ENCODE measurements at places on chromosomes 16 and 17.
A peak's percentile ranks its signal among the peaks of the same experiment; 100 is the strongest.

GRCh38 chr17:18059283-18059682, 20.1 kb downstream of the GID4 start:
- DNase-seq = no peak

DNA sequence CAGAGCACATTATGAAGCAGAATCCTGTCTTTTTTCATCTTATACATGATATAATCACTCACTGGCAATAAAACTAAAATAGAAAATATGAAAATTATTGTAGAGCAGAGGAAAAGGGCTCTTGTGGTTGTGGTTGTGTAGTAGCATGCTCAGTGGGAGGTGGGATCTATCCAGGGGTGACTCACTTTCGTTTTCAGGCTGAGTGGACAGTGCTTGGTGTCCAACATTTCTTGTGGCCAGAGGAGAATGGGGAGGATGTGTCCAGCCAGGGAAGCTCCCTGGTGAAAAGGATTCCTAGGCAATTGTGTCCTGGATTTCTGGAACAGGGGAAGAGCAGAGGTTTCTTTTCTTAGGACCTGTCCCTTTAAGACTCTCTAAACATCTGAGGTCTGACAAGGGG, 31.9 kb upstream of the CPHXL start:
- DNase-seq = peak; percentile 49

DNA sequence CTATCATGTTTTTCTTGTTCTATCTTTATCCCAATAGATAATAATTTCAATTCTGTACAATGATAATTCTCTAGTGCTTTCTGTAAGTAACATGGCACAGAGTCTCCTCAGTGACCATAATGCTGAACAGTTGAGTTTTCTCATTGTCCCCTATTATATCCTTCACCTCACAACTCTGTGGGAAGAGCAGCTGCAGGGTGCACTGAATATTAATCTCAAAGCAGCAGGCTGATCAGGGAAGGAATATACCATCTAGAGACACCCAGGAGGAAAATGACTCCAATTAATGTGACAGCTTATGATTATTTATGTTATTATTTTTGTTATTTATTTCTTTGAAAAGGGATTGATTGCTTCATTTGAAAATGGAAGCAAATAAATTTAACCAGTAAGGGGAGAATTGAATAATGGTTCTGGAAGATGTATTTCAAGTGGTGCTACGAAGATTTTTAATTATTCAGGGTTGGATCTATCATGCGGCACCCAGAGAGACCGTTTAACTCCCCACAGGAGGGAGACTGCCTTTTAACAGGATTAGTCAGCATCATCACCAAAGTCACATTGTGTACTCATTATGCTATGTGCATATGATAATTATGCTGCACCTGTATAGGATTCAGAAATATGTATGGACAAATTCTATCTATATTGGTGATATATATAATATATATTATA, 1015.7 kb upstream of the GOT2 start:
- DNase-seq = no peak

GRCh38 chr17:73947966-73948355, 255.5 kb upstream of the RPL38 start:
- DNase-seq = no peak

DNA sequence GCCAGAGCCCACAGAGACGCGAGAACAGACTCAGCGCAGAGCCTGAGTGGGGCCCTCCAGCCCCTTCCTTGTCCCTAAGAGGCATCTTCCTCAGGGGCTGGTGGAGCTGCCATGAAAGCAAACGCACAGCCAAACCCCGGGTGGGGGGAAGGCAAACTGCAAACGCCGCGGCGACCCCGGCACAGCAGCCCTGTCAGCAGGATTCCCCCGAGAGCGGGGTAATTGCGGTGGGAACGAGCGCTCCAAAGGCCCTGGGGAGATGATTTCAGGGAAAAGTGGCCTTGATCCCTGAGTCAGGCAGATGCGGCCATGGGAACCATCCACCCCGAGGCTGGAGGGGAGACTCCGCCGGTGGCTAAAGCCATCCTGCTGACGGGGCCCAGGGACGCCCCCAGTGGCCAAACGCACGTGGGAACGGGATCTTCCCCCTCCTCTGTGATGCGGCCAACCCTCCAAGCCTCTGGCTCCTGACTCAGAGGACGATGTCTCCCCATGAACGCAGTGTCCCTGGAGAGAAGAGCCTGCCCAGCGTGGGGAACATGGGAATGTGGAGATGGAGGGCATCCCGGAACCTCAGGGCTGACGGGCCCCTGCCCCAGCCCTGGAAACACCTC, 25.1 kb downstream of the SLC7A5 start:
- no peak for DNase-seq

DNA sequence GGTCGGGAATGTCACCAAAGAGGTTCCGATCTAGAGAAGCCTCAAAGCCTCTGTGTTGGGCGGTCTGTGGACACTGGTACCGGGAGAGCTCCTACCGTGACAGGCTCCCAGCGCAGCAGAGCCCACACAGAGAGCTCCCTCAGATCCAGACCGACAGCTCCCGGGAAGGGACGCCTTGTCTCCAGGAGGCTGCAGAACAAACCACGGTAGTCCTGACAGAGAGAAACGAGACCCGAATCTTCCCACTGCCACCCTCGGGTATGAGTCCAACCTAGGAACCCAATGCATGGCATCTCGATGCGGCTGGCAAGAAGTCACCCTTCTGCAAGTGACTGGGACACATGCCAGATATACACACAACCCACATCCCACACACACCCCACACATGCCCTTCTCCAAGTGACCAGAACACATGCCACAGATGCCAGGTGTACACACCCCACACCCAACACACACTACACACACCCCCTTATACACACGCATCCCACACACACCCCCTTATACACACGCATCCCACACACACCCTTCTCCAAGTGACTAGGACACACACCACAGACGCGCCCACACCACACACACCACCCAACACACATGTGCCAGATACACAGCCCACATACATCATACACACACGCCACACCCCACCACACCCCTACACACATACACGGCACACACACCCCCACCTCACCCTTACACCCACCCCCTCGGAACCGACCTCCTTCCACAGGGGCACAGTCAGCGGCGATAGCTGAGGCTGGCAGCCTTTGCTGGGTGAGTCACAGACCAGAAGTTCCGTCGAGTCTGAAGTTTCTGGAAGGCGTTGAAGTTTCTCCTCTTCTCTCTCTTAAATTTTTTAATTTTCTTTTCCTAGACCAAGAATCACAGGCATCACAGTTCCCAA, 15.9 kb upstream of the CYTH1 start:
- no peak for DNase-seq

GRCh38 chr17:79975498-79976134, 60.1 kb downstream of the TBC1D16 start:
- DNase-seq = no peak

DNA sequence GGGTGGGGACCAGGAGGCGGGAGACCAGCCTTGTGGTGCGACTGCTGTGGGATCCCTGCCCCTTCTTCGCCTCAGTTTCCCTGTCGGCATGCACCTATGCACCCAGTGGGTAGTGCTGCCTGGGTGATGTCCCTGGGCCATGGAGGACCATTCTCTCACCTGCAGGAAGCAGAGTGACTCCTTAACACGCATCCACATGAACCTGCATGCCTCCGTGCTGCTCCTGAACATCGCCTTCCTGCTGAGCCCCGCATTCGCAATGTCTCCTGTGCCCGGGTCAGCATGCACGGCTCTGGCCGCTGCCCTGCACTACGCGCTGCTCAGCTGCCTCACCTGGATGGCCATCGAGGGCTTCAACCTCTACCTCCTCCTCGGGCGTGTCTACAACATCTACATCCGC, 25.2 kb downstream of the ADGRG5 start:
- DNase-seq = no peak

GRCh38 chr16:85293458-85293857, 181.2 kb upstream of the CIBAR2 start:
- no peak for DNase-seq

DNA sequence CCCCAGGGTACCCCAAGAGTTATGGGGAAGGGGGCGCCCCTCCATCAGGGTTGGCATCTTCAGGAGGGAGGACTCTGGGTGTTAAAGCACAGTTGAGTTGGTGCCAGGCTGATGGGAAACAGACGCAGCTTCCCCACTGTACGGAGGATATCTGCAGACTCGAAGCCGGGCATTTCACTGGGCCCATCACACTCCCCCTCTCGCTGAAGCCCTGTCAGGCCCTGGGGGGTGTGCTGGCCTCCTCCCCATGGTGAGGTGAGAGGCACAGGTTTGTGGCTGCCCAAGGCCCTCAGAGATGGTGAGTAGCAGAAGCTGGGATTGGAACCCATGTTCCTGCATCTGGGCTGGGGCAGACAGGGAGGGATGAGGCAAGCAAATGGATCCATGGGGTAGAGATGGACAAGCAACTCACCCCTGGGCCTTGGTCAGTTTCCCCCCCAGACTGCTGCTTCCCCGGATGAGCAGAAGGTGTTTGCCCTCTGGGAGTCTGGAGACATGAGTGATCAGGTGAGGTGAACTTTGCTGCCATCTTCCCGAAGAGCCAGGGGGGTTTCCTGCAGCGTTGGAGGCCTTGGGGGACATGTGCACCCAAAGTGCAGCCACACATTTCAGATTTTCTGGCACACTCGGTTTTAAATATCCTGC, 31.0 kb downstream of the POLR3E start:
- DNase-seq = no peak

DNA sequence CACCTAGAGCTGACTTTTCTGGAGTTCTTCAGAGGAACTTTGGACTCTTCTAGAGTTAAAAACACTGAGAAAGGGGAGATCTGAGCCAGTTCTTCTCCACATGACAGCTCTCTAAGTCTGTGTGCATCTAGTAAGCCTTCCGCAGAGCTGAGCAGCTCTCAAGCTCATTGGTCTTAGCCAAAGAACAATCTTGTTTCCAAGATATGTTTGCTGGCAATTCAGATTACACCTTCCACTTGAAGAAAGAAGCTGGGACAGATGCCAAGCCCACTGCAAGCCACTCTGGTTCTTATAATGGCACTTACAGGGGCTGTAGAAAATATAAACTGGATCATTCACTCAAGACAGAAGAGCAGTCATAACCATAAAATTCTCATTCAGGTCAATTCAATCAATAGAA, 134.1 kb upstream of the TOX3 start:
- no peak for DNase-seq

DNA sequence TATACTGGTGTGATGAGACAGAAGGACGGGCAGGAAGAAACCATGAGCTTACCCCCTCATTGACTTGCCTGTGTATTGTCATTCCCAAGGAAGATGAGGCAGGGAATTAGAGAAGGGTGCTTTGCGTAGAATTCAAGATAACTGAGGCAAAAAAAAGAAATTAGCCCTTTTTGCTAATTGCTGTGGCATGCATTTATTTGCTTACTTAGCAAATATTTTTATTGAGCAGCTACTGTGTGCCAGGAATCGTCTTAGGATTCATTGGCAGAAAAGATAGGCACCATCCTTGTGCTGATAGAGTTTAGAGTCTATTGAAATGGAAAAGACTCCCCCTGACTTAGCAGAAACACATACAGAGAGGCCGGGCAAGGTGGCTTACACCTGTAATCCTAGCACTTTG, 541.9 kb downstream of the TMEM114 start:
- DNase-seq = no peak

DNA sequence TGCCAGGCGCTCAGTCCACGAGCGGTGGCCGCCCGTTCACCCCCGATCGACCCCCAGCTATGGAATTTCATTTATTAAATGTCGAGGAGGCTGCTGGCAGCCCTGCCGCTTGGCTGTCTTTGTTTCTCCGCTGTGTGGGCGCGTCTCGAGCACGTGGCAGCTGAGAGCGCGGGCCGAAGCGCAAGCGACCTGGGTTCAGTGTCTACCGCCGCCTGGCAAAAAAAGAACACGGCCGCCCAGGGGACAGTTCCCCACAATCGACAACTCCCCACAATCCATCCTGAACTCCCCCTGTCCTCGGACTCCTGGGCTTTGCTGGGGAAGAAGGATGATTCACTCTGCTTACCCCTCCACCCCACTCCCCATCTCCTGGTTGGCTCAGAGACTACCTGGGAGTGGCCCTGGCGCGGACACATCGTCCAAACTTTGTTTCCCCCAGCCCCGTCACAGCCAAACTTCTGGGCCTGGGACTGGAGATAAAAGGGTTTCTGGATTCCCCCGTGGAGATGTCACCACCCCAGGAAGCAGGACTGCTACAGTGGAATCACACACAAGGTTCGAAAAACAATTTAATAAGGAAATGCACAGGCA, 1.7 kb upstream of the ANKRD13B start:
- DNase-seq = peak; percentile 72

- no peak for DNase-seq
Measured at GRCh38 chr17:59342681-59343131, 11.3 kb downstream of the YPEL2 start.

DNA sequence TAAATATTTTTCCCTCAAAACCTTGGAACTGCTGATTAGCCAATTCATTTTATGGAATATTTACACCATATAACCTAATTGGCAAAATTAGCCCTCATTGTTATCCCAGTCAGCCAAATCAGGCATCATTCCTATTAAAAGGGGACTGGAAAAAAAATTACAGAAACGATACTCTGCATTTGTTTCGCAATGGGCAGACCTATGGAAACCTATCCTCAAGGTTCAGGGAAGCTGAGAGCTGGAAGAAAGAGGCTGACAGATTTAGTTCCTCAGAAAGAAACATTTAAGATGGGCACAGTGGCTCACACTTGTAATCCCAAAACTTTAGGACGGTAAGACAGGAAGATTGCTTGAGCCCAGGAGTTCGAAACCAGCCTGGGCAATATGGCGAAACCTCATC, 85.6 kb upstream of the RPH3AL start:
- DNase-seq = no peak

DNA sequence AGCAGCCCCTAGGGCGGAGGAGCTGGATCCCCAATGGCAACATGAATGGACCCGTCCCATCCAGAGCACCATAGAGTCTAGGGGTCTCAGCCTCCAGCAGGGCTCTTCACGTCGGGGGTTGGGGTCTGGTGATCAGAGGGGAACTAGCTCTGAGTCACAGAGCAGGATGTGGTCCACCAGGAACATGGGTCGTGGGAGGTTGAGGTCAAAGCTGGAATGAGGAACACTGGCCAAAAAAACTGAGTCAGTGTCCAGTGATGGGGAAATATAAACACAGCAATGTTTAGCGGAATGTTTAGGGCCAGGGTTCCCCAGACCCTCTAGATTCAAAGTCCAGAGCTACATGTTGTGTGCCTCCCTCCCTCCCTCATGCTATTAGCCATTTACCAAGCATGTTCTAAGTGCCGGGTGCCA, 79.1 kb upstream of the C16orf82 start:
- DNase-seq = peak; percentile 46

- no peak for DNase-seq
Measured at GRCh38 chr17:77748436-77748835, 210.1 kb upstream of the TNRC6C start.

GRCh38 chr17:29847118-29847517, 82.9 kb downstream of the SSH2 start:
- no peak for DNase-seq

- DNase-seq = no peak
Measured at GRCh38 chr17:14452856-14453255, 152.0 kb downstream of the HS3ST3B1 start.

Measured in fibroblast of the aortic adventitia (primary cell).